NCI-H774 (cell line): ENCODE measurements at places on chromosomes 16 and 17.

GRCh38 chr16:16071631-16072244 lies 122.3 kb downstream of the ABCC1 start:
- DNase-seq: no peak

DNA sequence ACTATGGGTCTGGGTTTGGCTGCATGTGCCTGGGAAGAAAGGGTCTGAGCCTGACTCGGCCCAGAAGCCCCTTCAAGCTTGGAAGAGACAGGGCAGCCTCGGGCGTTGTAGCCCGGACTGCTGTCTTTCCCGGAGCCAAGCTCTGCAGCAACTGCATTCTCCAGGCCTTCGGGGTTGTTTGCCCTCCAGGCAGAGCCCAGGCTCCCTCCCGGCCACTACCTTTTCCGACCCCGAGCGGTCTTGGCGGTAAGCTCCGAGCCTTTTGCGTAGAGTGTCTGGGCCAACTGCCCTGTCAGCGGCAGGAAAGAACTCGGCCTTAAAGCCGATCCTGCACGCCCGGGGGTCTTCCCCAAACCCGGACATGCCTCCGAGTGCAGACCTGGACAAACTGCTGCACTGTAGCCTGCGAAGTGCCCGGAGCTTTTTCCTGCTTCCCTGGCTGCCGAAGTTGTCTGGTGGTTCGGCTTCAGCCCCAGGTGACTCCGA lies 1.3 kb downstream of the LHX1 start:
- DNase-seq: no peak

DNA sequence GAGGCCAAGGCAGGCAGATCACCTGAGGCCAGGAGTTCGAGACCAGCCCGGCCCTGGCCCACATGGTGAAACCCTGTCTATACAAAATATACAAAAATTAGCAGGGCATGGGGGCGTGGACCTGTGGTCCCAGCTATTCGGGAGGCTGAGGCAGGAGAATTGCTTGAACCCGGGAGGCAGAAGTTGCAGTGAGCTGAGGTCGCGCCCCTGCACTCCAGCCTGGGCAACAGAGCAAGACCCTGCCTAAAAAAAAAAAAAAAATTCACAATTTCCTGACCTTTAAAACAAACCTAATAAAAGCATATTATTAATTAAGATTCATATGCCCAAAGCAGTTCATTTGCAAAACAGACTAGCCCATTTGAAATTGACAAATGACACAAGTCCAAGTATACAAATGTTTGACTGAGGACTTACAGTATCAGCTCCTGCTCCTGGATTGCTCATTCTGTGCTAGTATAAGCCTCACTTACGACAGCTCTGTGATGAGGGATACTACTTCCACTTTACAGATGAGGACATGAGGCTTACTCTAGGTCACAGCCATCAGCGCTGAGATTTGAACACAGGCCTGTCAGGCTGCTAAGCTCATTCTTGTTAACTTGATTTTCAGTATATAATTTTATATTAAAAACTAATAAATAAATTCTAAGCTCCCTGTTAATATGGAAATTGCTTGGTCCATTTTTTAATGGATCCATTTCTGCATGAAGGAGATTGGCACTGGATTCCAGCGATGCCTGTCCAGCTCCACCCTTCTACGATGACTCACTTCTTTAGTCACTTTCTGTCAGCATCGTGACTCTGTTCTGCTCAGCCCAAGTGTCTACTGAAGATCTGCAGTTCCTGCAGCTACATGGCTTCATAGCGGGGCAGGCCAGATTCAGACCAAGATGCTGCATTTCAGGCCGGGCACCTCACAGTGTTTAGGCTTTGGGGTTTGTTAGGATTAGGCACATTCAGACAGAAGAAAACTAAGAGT lies 88.2 kb downstream of the WDR59 start:
- no peak for DNase-seq

GRCh38 chr16:23423496-23424049 lies 29.4 kb downstream of the COG7 start:
- peak; percentile 44 for DNase-seq

- DNase-seq: no peak
These were observed 55.1 kb downstream of the EMP2 start for GRCh38 chr16:10525214-10525825.

- no peak for DNase-seq
These were observed 25.8 kb upstream of the HS3ST2 start for GRCh38 chr16:22788193-22788530.

GRCh38 chr17:9488556-9488955 lies 87.1 kb downstream of the STX8 start:
- no peak for DNase-seq

GRCh38 chr16:27127308-27127707 lies 60.6 kb downstream of the C16orf82 start:
- no peak for DNase-seq

- no peak for DNase-seq
These were observed 1060.6 kb upstream of the CDH8 start for GRCh38 chr16:63096857-63097256.

DNA sequence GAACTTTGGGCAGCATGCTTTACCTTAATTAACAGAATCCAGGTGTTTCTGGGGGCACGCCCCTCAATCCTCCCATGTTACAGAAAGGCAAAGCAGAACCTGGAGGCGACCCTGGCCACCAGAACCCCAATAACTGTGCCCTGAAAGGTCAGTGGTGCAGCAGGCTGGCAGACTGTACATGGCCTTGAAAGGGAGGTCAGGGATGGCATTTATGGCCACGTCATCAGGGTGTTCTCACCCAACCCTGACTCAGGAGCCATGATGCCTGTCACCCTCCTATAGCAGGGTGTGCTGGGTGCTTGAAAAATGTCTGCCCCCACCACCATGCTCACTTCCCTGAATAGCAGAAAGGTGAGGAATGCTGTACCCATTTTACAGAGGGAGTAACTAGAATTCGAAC lies 177.7 kb downstream of the TMEM132E start:
- DNase-seq: no peak

- DNase-seq: no peak
These were observed 41.4 kb upstream of the BHLHA9 start for GRCh38 chr17:1228781-1229348.

- no peak for DNase-seq
These were observed 16.4 kb upstream of the METRNL start for GRCh38 chr17:83062818-83063671.

DNA sequence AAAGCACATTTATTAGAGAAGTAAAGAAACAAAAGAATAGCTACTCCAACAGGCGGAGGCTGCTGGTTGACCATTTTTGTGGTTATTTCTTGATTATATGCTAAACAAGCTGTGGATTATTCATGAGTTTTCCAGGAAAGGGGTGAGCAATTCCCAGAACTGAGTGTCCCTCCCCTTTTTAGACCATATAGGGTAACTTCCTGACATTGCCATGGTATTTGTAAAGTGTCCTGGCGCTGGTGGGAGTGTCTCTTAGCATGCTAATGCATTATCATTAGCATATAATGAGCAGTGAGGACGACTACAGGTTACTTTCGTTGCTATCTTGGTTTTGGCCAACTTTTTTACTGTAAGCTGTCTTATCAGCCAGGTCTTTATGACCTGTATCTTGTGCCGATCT lies 12.2 kb upstream of the HS3ST4 start:
- DNase-seq: no peak

GRCh38 chr17:13400491-13400890 lies 201.2 kb downstream of the HS3ST3A1 start:
- DNase-seq: no peak

DNA sequence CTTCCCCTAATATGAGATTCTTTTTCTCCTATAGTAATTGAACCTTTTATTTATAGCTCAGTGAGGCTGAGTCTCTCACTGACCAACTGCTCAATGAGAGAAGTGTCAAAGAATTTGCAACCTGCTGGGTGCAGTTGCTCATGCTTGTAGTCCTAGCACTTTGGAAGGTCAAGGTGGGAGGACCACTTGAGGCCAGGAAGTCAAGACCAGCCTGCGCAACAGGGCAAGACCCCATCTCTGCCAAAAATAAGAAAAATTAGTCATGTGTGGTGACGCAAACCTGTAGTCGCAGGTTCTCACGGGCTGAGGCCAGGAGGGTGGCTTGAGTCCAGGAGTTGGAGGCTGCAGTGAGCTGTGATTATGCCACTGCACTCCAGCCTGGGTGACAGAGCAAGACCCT lies 30.9 kb upstream of the CRYBA1 start:
- no peak for DNase-seq

DNA sequence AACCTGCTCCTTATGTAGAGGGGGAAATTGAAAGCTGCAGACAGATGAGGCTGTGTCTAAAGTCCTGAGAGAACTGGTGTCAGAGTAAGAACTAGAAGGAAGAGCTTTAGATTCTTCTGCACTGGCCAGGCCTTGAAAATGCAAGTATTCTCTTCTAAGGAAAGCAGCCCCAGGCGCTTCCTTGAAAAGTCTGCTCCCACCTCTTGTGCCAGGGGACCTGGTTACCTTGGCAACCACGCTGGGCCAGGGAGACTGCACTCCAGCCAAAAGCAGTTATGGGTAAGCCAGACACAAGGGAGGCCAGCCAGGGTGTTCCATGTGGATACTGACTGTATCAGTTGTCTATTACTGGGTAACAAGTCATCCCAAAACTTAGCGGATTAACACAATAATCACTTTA lies 228.6 kb upstream of the SDK2 start:
- no peak for DNase-seq

- no peak for DNase-seq
These were observed 54.5 kb downstream of the NKD1 start for GRCh38 chr16:50602531-50603205.

- DNase-seq: no peak
These were observed 13.2 kb downstream of the USP6 start for GRCh38 chr17:5128905-5129535.

DNA sequence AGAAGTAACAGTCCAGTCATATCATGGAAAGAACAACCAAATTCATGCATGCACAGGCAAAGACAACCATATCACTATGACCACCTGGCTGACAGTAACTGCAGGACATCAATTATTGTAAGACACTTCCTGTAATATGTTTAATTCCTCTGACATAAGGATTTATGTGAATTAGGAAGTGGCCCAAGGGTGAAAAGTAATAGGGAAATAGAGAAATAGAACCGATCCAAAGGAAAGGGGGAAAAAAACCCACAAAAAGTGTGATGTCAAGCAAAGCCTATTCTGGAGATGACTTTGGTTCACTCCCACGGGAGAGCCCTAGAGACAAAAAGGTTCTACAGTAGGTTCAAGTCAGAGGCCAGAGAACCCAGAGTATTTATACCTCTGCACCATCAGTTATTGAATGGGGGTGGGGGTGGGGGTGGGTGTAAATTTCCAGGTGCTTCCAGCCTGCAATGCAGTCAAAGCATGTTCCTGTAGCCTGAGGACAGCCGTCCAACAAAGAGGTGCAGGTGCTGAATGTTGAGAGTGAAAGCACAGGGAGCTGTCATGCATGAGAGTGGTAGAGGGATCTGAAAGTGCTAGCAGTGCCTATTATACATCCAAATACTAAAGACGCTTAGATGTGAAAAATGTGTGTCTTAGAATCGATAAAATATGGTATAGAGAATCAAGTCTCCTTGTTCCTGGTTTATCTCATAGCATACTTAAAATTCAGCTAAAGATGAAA lies 95.6 kb upstream of the HLF start:
- DNase-seq: no peak

DNA sequence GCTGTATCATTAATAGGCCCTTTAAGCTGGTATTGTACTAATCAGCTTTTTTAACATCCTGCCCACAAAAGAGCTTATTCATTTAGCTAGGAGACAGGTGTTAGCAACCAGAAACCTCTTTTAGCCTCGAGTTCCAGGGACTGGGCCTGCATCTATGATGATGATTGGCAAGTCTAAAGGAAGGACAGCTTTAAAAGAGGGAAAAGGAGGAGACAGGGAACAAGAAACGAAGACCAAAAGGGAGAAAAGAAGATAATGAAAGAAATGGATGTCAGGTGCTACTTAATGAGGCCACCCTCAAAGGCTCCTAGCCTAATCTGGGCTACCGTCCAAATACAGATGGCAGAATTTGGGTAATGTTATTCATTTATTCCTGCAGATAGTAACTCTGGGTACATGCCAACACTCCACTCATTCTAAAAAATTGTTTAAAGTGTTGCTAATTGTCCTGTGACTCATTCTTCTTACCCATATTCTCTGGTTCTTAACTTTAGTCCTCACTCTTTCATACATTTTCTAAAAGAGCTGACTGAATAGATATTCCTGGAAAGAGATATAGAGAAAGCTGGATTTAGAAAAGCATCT lies 18.7 kb upstream of the RFFL start:
- peak; percentile 69 for DNase-seq

DNA sequence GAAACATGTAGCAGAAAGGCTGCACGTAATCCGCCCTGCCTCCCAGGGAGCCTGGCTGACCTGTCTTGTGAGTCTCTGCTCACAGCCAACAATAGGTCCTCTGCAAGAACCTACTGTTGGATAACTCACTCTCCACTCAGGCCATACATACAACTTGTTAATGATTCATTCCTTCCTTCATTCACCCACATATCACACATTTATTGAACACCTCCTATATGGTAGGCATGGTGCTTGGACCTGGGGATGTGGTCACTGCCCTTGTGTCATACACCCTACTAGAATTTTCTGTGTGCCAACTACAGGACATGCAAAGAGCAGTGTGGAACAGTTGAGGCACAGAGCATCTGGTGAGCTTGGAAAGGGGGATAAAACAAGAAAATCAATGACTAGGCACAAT lies 28.1 kb upstream of the HNF1B start:
- DNase-seq: no peak

GRCh38 chr17:36723459-36724025 lies 122.2 kb downstream of the MRM1 start:
- DNase-seq: no peak

DNA sequence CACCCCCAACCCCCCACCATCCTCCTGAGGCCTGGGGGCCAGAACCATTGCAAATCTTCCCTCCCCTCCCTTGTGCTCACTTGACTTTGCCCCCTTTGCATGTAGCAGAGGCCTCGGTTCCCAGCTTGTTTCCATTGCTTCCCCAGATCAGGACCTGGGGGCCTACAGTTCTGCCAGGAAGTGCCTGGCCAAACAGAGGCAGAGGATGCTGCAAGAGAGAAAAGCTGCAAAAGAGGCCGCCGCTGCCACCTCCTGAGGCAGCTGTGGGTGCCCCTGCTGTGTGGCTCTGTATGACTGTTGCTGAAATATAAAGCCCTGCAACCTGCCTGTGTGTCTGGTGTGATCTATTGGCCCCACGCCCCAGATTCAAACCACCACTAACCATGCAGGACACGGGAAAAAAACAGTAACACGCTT lies 2.3 kb downstream of the NDUFB10 start:
- no peak for DNase-seq

DNA sequence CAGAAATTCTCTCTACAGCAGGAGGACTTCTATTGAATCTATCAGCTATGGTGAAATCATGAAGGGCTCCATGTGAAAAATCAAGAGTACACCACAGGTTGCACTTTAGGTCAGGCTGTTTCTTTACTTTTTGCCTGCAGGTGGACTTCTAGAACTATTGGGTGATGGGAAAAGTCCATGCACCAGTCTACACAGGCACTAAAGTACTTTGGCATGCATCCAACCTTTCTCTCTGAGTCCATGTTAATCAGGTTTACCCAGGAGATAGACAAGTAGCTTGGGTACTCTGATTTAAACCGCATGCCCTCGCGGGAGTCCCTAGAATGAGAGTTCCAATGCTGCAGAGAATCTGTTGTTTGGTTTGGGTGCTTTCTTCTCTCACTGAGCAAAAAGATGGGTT lies 9.1 kb upstream of the ANKFN1 start:
- DNase-seq: no peak

- DNase-seq: no peak
These were observed 14.8 kb upstream of the AURKB start for GRCh38 chr17:8224891-8225812.
